Esophagus muscularis mucosa (tissue), 4 donors: ENCODE measurements at places on chromosomes 7 and 10. TPM values are rescaled to one million over a fixed set of nuclear protein-coding genes. Genes with fewer than 3 reads are reported as not detected.

The GJC3 gene
- not detected for total RNA-seq

The PON1 gene
- total RNA-seq: not detected

The TMEM270 gene
- total RNA-seq: not detected

The GIMAP5 gene
- 26.9 TPM for total RNA-seq

The VWA2 gene
- total RNA-seq: under 0.01 TPM

The SPDYE8 gene
- total RNA-seq: not detected

The ADAM8 gene
- 2.5 TPM for total RNA-seq

The OR2A1 gene
- 0.26 TPM for total RNA-seq

The DLX6 gene
- not detected for total RNA-seq

The KCTD7 gene
- total RNA-seq: 22.5 TPM

The CUBN gene
- 1.7 TPM for total RNA-seq

The JCAD gene
- 65.2 TPM for total RNA-seq

The TMEM72 gene
- total RNA-seq: not detected

DNA sequence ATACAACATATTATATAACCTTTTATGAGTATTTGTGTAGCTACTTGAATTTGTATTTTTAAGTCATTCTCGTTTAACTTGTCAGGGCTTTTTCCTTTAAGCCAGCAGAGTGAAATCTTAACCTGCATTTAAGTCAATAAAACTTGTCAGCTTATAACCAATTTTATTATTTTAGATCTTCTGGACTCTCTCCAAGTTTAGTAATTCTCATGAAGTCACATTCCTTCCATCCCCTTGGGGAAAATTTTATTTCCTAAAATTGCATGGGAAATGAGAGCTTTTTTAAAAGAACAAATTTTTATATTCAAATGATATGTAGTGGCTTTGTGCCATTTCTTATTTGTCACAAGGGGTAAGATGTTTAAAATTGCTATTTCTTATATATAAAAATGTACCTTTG is 74.0 kb downstream of the SEPTIN7 start:
- no peak for DNase-seq

DNA sequence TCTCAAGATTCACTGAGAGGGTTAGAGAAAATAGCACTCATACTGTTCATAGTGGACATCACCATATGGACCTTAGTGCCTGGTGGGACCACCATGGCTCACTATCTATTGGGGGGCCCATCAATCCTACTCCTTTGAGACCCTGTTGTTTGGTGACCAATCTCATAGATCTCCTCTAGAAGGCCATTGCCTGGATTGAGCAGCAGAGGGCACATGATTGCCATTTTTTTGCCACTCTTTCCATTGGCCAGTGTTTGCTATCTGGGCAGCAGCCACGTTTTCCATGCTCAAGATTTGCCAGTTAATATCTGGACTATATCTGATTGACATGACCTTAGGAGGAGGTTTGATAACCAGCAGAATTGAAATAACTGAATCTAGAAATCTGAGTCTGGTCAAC is 244.5 kb downstream of the ITGB1 start:
- DNase-seq: no peak

DNA sequence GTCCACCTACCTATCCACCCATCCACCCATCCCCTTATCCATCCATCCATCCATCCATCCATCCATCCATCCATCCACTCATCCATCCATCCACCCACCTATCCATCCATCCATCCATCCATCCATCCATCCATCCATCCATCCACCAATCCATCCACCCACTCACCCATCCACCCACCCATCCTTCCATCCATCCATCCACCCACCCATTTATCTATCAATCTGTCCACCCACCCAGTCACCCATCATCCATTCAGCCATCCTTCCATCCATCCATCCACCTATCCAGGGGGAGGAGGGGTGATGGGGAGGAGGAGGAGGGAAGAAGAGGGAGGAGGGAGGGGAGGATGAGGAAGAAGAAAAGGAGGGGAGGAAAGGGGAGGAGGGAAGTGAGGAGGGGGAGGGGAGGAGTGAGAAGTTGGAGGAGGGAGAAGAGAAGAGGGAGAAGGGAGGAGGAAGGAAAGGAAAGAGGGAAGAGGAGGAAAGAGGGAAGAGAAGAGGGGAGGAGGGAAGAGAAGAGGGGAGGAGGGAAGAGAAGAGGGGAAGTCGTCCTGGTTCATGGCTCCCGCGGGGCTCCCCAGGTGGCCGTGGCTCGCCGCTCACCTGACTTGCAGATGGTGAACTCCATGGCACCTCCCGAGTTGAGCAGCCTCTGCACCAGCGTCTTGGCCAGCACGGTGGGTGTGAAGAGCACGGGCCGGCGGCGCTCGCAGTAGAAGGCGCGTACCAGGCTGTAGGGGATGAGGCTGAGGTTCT is 68.8 kb upstream of the GNA12 start:
- no peak for DNase-seq

- no peak for DNase-seq
Measured at GRCh38 chr7:69878591-69878990, 280.3 kb downstream of the AUTS2 start.

DNA sequence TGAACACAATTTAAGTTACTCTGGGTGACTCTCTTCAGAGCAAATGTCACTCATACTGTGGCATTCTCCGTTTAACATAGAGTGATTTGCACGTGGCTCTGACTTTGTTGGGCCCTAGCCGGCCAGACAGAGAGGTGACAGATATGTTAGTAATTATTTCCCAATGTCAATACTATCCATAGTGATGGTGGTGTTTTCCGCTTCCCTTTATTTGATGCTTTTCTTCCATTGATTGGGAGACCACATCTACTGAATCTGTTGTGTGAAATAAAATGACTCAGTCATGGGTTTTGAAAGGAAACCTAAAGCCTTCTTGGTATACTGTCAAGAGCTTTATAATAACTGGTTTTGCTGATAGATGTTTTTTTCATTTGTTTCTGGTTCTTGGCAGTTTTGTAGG is 7.4 kb downstream of the AVL9 start:
- DNase-seq: no peak

DNA sequence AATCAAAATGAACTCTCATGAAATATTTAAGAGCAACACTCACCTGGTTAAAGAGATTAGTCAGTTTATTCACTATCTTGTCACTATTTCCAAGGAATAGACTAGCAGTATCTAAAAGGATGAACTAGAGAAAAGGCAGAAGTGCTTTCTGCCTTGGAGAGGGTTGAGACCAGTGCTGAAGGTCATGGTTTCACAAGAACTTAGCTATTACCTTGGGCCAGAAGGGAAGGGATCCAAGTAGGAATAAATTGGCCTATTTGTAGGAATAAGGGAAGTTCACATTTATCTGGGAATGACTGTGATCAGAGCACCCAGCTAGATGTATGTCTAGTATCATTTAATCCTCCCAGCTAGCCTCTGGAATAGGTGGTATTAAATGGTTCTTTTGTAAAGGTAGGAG is 347.2 kb downstream of the LRMDA start:
- DNase-seq: no peak

GRCh38 chr10:133040198-133040597 is 47.5 kb upstream of the ADGRA1 start:
- DNase-seq: no peak

- no peak for DNase-seq
Measured at GRCh38 chr10:131896403-131896802, 4.4 kb upstream of the PPP2R2D start.

- DNase-seq: no peak
Measured at GRCh38 chr7:115868369-115868768, 162.2 kb downstream of the TFEC start.

DNA sequence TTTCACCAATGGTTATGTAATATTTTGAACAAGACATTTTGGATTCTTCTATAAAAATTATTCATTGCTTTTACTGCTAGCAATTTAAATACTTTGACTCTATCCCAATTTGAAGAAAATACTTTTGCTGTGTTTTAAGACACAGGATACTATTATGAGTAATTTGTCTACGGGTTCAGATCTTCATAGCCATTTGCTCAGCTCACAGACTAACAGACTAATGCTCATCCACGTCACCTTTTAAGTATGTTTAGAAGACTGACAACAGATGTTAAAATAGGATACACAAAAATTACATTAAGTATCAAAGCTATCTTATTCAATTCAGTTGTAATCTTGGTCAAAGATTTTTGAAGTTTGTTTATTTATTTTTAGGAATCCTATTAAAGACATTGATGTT is 251.3 kb upstream of the CHRM2 start:
- no peak for DNase-seq

- no peak for DNase-seq
Measured at GRCh38 chr7:136807598-136807997, 60.9 kb upstream of the CHRM2 start.

- no peak for DNase-seq
Measured at GRCh38 chr7:90645784-90646183, 49.7 kb downstream of the CDK14 start.

DNA sequence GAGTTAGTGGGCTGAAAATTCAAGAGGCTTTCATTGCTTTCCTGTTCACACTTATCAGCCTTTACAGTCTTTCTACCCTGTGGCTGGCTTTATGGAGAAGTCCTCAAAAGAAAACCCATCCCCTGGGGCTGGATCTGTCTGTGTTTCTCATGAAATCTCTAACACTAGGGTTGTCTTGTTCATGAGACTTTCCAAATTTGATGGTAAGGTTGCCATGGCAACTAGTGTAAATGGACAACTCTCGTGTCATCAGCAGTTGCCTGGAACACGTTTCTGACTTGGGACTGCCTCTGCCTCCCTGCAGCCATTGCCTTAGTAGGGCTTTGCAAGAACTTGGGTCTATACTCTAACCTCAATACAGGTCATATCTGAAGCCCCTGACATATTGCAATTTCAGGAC is 35.8 kb upstream of the PLPP4 start:
- no peak for DNase-seq

GRCh38 chr7:52925332-52925731 is 110.1 kb upstream of the POM121L12 start:
- DNase-seq: no peak

DNA sequence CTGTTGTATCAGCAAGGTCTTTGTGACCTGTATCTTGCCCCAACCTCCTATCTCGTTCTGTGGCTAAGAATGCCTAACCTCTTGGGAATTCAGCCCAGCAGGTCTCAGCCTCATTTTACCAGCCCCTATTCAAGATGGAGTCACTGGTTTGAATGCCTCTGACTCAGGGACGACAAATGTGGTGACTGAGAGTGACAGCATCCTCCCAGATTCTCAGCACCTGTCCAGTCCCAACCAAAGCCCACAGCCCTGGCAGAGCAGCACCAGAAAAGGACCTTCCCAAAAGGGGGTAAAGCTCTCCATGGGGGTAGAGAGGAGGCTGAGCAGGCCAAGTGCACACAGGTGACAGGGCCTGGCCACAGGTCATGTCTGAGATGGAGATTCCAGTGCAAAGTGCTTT is 35.4 kb upstream of the GPAM start:
- DNase-seq: peak; percentile 87

- DNase-seq: peak; percentile 68
Measured at GRCh38 chr10:1475098-1475591, 262.2 kb downstream of the ADARB2 start.

- no peak for DNase-seq
Measured at GRCh38 chr10:31584876-31585275, 265.9 kb downstream of the ZEB1 start.

DNA sequence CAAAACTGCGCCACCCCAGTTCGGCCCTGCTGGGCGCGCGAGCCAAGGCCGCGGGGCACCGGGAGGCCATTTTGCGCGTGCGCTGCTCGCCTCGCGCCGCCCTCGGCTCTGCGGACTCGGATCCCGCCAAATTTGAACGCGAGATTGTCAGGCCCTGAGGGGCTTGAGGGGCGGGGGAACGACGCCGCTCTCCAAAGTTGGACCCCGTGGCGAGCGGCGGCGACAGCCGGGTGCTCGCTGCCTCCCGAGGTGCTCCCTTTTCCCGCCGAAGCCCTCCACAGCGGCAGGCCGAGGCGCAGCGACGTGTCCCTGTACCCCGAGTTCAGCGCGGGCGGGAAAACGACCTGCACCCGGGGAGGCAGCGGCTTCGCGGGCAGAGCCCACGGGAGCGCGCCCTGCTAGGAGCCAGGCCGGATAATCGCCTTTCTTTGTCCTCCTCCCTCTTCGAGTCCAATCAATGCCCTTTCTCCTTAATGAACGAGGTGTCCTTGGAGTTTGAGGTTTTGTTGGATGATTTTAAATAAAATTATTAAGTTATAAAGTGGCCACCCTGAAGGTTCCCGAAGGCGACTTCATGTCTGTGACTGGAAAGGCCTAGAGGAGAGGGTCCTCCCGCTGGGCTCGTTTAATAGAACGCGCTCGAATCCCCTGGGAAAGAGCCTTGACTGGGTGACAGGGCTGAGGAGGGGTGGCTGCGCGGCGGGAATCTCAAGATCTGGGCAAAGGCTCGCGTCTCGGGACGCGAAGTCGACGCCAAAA is 10.7 kb upstream of the SPAG6 start:
- DNase-seq: no peak

- no peak for DNase-seq
Measured at GRCh38 chr10:13528875-13529713, at the start of gene BEND7. BEND7 (minus strand) TSS chr10:13529014; CDS start chr10:13528533, 481 bp downstream.

DNA sequence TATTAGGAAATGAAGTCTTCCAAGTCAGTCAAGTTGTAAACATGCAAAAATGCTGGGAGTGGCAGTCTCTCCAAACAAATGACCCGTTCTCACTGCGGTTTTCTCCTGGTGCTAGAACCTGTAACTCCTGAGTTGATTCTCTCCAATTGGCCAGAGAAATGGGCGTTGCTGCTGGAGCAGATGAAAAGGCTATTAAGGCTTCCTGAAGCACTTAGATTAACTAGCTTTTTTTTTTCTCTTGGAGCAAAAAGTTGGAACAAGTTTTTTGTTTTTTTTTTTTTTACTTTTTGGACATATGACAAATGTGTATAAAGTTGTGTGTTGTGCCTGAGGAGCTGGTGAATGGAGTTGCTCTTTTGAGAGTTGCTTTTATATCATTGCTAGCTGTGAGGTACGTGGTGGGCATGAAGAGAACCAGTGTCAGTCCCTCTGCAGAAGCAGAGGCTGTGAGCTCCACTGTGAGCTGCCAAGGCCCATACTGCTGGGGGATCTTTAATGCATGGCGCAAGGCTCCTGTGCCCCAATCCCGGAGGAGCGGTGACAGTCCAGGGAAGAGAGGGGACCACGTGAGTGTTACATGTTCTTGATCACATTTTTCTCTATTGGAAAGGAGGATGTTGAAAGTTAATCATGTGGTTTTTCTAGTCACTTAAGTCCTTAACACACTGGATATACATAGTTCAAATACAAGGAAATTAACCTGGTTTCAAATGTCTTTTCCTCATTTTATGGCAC is 393.6 kb upstream of the GALNT17 start:
- no peak for DNase-seq

GRCh38 chr10:11150231-11150731 is 132.6 kb downstream of the CELF2 start:
- no peak for DNase-seq

DNA sequence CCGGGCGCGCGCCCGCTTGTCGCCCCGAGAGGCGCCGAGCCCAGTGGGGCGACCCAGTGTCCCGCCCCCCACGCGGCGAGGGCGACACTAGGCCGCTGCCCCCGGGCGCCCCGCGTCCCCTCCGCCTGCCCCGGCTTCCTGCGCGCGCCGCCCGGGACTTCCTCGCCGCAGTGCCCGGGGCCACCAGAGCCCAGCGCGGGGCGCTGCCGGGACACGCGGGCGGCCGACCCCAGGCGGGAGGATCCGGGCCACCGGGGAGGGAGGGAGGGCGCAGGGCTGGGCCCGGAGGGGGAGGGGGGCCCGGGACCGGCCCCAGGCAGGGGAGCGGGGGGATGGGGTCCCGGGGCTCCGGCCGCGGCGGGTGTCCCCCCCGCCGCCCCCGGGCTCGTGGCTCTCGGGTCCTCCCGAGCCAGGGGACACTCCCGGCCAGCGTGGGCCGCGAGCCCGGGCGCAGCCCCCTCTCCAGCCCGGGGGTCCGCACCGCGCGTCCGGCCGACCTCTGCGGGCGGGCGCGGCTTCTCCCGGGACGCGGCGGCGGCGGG is 435 bp upstream of the PWWP2B start:
- DNase-seq: no peak
